Large intestine (tissue), 12 donors: ENCODE measurements at places on chromosomes 16 and 17. TPM values are rescaled to one million over a fixed set of nuclear protein-coding genes. Genes with fewer than 3 reads are reported as not detected.

GRCh38 chr16:87310610-87311009 lies 6.6 kb downstream of the C16orf95 start:
- DNase-seq = no peak

- DNase-seq = no peak
Measured at GRCh38 chr16:66454751-66455150, 27.7 kb downstream of the BEAN1 start.

DNA sequence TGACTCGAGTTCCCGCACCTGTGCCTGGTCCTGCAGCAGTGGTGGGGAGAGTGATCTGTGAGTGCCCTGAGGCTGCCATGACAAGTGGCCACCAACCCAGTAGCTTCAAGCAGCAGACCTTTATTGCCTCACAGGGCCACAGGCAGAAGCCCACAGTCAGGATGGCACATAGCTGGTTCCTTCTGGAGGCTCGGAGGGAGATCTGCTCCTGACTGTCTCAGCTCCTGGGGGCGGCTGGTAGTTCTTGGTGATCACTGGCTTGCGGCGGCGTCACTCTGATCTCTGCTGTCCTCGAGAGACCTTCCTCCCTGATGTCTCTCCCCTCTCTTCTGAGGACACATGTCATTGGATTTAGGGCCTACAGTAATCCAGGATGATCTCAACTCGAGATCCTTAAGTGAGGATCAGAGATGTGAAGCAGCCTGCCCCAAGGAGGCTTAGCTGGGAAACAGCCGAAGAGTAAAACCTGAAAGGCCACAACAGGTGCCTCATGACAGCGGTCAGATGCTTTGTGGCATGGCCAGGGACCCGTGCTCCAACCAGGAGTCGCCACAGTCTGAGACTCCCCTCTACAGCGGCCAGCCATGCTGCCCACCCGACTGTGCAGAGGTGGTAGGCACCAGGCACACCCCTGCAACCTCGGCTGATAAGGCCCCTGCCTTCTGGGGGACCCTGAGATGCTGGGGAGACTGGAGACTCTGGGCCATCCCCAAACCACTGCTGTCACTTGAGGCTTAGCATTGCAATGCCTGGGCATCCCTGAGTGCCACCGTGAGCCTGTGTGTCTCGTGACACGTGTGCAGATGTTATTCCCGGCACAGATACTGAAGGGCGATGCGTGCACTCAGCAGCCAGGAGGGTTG lies 30.0 kb upstream of the SLC38A10 start:
- DNase-seq = no peak

- DNase-seq = peak; percentile 76
Measured at GRCh38 chr17:35069311-35069710, 5.8 kb upstream of the RFFL start.

GRCh38 chr17:17269926-17270773 lies 10.9 kb downstream of the COPS3 start:
- DNase-seq = no peak

GRCh38 chr16:82497139-82497538 lies 129.6 kb upstream of the CDH13 start:
- no peak for DNase-seq

- DNase-seq = no peak
Measured at GRCh38 chr17:77817953-77818352, 140.6 kb upstream of the TNRC6C start.

- no peak for DNase-seq
Measured at GRCh38 chr17:21171309-21171922, 42.5 kb downstream of the TMEM11 start.

The CCDC200 gene
- 47.1 TPM for polyA plus RNA-seq

The SCIMP gene
- polyA plus RNA-seq = 4.1 TPM

The SLC35G6 gene
- 0.52 TPM for polyA plus RNA-seq

The LPO gene
- polyA plus RNA-seq = 0.37 TPM

The CCP110 gene
- polyA plus RNA-seq = 19.3 TPM
